Midbrain (tissue), 1 donor: ENCODE measurements at places on chromosomes 2 and 18.
A peak's percentile ranks its signal among the peaks of the same experiment; 100 is the strongest.

GRCh38 chr2:187550857-187551256 lies 3.4 kb downstream of the TFPI start:
- DNase-seq: no peak

GRCh38 chr2:27347641-27348040 lies 8.9 kb downstream of the GTF3C2 start:
- no peak for DNase-seq

DNA sequence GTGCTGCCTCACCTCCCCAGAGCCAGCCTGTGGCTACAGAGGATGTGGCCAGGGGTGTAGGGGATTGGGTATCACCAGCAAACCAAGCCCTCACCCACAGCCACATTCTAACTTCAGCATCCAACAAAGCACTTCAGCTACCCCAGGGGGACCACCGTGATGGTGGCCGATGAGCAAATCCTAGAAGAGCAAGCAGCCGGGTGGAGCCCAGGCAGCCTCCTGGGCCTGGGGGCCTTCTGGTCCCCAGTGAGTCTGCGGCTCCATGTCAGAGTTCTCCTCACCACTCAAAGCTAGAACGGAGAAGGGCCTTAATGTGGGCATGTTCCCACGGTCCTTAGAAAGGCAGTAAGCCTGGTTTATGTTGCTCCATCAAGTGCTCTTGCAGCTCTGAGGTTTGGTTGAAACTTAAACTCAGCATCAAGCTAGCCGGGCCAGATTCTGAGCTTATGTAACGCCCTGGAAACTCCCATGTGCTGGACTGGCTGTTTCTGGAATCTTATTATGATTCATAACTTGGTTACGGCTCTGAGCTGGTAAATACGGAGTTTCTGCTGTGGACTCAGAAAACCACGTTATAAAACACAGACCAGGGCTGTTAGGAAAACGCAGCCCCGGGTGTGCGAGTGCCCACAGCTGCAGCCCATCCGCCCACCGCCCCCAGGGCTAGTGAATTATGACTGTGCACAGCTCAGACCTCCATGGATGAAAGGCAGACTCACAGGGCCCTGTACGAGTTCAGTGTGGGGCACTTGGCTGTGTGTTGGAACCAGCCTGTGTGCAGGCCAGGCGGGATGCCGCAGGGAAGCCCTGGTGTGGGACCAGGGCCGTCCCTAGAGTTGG lies 99.8 kb downstream of the SEPTIN10 start:
- peak; percentile 4 for DNase-seq

- DNase-seq: no peak
These were observed 562.1 kb downstream of the NRXN1 start for GRCh38 chr2:50469784-50470183.

GRCh38 chr2:124836416-124836815 lies 811.3 kb downstream of the CNTNAP5 start:
- no peak for DNase-seq

DNA sequence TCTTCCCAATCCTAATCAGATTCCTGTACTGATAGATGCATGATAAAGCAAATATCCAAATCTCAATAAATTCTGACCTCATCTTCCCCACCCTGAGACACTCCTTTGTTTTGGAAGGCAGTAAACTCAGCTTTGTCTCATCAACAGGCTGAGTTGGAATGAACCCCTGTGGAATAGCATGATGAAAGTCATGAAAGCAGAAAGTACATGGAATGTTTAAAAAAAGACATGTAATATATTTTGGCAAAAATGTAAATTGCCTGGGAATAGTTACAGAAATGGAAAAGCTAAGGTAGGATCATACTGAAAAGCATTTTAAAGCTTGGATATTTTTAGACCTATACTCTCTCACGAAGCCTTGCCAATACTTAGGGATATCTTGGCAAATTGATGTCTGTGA lies 468.7 kb upstream of the CDH7 start:
- DNase-seq: no peak
